ENCODE measurements at places on chromosomes 12 and 14.

GRCh38 chr14:102819747-102820330, 42.6 kb downstream of the TRAF3 start:
- no peak for DNase-seq

DNA sequence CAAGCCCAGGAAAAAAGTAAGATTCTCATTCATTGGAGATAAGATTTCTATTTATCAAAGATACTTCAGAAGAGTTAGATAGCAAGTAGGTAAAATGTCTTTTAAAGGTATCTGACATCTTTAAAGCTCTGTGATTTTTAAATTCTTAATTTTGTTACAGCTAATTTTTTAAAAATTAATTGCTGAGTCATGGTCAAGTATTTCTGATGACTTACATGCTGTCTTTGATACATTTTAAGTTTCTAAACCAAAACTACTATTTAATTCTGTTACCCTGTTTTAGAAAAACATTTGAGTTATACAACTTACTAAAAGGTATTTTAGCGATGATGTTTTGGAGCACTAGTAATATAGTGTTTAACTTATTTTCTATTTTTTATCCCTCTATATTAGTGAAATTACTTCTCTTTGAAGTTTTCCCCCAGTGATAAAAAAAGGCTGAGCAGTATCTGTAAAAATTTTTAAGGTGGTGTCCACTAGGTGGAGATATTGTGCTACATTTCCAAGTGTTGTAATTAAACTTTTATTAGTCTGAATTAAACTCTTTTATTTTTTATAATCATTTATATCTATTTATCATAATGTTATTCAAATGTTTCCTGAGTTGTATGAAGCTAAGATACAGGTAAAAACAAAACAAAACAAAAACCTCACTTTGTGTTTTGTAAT, 11.5 kb downstream of the ALG10 start:
- no peak for DNase-seq

GRCh38 chr12:94149119-94149780, 873 bp downstream of the PLXNC1 start:
- no peak for DNase-seq

DNA sequence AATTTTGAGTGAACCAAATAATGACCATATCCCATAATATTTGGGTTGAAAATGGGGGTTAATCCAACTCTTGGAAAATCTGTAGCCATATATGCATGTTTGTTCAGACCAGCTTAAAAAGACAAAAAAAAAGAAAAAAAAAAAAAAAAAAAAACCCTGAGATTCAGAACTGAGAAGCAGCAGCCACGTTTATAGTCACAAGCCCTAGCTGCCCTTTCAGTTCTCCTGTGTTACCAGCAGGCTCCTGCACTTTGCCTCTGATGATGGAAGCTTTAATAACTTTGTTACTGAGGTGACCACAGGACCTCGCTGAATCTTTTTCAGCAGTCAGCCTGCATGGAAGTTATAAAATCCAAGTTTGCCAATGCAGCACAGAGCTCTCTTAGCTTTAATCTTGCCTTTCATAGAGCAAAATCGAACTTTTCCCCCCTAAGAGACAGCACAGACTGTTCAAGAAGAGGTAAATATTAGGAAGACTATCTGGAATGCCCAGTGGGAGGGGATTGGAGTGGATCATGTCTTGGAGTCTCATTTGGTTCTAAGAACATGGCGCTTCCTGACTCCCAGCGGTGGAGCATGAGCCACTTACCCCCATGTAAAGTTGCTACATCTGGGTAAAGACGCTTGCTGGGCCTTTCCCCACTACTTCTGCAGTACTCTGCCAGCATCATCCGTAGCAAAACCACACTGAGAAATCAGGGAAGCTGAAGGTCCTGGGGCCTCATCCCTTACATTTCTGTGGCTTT, 20.6 kb downstream of the GNG2 start:
- no peak for DNase-seq

DNA sequence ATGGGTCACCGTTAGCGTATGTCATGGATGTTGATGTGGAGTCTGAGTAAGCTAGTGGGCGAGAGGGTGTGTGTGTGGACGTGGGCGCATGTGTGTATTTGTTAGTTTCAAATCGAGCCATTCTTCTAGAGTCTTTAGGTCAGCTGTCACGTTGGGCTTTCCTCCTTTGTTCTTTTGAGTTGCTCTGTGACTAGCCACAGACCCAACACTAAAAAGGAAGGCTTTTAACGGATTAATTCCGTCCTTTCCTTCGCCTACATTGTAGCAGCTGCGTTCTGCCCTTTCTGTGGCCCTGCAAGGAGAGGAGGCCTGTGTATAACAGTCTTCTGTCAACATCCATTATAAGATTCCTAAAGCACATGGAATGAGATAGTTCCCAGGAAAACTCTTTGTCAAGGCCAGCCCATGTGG, 117.2 kb upstream of the DNM1L start:
- DNase-seq: no peak

DNA sequence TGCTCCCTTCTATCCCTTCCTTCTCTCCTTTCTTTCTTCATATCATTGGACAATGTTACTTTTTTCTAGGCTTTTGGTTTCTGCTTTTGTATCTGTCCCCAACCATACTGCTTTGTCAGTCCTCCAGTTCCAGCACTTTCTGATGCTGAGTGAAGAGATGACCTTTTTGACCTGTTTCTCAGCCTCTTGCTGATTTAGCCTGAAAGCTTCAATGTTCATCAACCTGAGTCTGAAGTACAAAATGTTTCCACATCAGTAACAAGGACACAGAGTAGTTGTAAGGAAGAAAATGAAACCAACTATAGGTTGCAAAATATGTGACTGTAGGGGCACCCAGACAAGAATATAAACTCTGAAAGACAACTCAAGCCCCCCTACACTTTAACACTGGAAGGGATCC, 25.2 kb upstream of the AKAP6 start:
- DNase-seq: no peak

DNA sequence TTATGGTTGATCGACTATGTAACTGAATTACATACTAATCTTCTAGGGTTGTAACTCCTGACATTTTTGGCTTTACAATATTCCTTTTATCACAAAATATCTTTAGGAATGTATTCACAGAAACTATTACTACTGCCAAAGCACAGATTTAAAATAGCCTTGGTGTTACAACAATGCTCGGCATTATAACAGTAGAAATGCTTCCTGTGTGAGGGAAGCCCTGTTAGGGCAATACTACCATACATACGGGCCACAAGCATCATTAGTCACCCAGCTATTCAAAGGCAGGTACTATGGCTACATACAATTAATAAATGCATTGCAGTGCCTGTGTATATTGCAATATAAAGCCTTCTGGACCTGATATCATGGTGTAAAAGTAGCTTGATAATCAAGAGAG, 517.8 kb downstream of the C12orf50 start:
- DNase-seq: no peak

- no peak for DNase-seq
Observed at GRCh38 chr14:23626946-23627345, 9.2 kb upstream of the DHRS2 start.

GRCh38 chr12:103780093-103780440, 61.0 kb downstream of the NT5DC3 start:
- no peak for DNase-seq

DNA sequence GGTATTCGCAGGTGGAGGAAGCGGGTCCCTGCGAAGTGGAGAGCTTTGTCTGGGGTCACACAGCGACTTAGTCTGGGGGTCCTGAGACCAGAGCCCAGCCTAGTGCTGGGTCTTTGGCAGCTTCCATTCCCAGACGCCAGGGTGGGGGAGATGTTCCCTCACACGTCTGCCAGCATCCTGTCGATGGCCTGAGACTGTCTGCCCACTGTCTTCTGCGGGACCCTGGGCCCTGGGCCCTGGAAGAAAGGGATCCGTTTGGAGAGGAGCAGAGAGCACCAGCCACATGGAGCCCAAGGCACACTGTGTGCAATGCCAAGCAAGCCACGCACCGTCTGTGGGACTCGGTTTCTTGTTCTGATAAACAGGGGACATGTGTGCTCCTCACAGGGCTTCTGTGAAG, 197.2 kb downstream of the KIF26A start:
- DNase-seq: no peak

GRCh38 chr12:49388682-49389386, 21.6 kb downstream of the SPATS2 start:
- no peak for DNase-seq

GRCh38 chr12:11815397-11815796, 165.9 kb downstream of the ETV6 start:
- no peak for DNase-seq

GRCh38 chr12:6807170-6807569, 14.5 kb upstream of the GPR162 start:
- DNase-seq: no peak

- no peak for DNase-seq
Observed at GRCh38 chr14:55968741-55969140, 149.5 kb upstream of the PELI2 start.

GRCh38 chr14:73833034-73833433, 18.6 kb upstream of the PTGR2 start:
- no peak for DNase-seq

DNA sequence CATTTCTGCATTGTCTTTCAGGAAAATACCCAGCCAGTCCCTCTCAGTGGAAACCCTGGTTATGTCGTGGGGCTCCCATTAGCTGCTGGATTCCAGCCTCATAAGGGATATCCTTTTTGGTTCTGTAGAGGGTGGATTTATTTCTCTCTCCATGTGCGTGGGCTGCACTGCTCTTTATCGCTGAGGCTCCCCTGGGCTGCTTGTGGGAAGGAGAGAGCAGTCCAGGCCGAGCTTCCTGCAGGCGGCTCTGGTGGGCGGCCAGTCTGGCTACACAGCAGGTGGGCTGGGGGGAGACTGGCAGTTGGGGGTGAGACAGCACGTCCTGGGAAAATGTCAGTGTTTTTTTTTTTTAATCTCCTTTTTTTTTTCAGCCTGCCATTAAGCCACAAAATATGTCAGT, 27.6 kb downstream of the TCTN1 start:
- no peak for DNase-seq

DNA sequence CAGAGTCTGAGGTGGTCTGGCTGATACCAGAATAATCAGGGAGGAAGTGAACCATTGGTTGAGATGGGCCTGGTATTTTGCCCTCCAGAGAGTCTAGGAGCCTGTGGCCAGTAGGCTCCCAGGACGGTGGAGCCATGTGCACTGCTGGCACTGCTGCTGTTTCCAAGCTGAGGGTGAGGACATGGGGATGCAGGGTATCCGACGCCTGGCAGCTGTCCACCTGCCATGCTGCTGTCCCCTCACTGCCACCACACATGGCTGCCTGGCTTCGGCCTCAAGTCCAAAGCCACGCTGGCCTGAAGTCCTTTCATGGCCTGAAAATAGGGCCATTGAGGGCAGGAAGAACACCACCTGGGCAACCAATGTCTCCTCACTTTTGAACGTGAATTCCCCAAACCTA, 8.6 kb downstream of the CACNA1C start:
- DNase-seq: no peak

DNA sequence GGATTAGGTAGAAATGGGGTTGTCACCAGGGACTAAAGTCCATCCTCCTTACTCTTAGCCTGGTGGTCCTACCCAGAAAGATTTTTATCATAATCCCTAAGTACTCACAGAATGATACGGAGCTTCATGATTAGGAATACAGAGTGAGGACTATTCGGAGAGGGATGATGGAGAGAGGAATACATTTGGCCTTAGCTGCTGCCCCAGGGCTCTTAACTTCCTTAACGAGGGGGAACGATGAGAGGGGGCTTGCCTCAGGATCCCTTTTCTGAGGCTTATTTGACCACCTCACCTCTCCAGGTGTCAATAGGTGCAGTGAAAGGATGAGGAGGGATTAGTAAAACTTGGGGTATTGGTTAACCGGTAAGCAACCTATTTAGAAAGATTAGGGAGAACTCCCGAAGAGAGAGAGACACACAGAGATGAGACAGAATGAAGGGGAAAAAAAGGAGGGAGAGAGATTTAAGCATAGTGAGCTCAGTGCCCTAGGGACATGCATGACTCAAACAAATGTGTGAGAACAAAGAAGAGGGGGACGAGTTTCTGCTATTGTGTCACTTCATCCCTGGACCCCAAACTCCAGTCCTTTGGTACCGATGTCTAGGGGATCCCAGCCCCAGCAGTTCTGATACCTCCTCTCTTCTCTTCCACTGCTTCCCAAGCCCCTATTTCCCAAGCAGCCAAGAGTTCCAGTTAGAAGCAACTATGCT, 1.1 kb downstream of the NFE2 start:
- DNase-seq: no peak

DNA sequence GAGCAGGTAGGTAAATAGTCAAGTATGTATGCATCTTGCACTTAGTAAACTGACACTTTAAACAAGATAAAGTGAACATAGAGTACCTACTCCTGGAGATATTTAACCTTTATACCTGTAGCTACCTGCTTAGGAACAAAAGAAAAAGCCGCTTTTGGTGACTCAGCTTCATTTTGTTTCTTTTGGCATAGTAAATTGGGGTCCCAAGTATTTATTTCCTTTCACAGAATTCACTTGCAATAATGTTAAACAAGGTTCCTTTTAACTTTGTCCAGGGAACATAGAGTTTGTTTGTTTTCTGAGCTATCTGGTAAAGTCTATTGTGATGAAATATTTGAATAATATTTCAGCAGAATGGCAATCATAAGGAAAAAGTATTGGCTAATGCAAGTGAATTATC, 20.0 kb downstream of the SLCO1B3 start:
- no peak for DNase-seq

- DNase-seq: no peak
Observed at GRCh38 chr14:89277203-89277602, 139.8 kb downstream of the FOXN3 start.

- DNase-seq: no peak
Observed at GRCh38 chr14:76264384-76264783, 111.6 kb upstream of the ESRRB start.

DNA sequence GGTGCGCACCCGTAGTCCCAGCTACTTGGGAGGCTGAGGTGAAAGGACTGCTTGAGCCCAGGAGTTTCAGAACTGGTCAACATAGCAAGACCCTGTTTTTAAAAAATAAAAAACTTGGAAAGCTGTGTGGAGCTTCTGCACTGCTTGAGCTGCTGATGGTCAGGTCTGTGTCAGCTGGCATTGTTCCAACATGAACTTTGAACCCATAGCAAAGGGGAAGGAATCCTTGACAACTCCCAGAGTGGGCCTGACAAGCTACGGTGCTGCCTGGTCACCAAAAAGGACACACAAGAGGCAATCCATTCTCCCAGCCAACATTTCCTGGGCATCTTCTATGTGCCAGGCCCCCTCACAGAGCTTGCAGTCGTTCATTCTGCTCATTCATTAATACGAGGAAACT, 16.4 kb upstream of the LTBP2 start:
- DNase-seq: no peak

GRCh38 chr14:29311983-29312382, 545.4 kb downstream of the FOXG1 start:
- no peak for DNase-seq

DNA sequence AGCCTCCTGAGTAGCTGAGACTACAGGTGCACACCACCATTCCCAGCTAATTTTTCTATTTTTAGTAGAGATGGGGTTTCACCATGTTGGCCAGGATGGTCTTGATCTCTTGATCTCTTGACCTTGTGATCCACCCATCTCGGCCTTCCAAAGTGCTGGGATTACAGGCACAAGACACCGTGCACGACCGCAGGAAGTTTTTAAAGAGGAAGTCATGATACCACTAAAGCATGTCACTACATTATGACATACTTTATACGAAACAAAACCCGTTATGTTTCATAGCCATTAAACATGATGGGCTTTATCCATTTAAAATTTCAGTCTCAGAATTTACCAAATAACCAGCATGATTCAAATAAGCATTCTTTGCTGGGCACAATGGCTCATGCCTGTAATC, 83.8 kb upstream of the DUSP6 start:
- no peak for DNase-seq

All from GM12878 (cell line).